Activated T-cell treated with anti-CD3 and anti-CD28 coated beads for 48 hours (primary cell): ENCODE measurements at places on chromosomes 2 and 18.

DNA sequence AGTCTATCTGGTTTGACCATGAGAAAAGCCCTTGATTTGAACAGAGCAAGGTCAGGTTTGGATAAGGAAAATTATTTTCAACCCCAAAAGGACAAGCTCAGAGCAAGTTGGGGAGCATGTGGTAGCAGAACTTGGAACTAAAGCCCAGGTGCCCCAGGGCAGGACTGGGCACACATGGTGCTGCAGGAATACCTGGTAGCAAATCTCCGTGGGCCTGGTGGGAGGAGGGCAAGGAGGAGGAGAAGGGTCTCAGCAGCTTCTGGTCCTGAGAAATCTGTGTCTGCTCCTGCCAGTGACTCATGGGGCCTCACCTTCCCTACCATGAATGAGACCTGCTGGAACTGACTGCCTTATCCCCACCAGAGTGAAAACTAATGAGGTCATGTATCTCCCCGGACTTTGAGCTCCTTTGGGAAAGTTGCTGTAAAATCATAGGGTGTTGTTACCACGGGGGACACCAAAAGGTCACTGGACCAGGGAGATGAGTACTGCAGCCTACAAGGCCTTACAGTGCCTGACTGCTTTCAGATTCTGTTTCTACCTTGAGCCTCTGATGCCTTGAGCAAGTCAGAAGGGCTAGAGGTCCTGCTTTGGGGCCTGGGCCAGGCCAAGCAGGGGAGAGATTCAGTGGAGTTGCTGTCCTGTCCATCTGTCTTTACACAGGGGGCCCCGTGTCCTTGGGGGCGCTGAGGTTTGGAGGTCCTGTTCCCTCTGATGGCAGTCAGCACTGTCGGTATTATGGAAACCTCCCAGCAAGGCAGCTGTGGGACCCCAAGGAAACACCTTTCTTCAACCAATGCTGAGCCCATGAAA lies 304.0 kb downstream of the MYCN start:
- DNase-seq, result no peak

- no peak for DNase-seq
These were observed 698.2 kb downstream of the TRIB2 start for GRCh38 chr2:13414897-13415296.

DNA sequence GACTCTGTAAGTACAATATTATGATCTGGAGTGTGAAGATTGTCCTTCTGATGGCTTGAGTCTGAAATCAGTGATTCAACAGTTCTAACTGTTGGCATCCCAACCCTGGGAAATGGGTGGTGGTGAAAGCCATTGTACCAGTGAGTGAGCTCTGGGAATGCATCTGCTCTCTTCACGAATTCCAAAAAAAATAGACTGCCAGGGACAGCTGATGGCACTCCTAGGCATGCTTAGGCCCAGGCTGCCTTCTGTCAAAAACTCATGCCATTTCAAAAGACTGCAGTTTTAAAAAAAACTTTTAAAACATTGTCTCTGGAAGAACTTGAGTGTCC lies 20.3 kb downstream of the OXER1 start:
- DNase-seq, result no peak

DNA sequence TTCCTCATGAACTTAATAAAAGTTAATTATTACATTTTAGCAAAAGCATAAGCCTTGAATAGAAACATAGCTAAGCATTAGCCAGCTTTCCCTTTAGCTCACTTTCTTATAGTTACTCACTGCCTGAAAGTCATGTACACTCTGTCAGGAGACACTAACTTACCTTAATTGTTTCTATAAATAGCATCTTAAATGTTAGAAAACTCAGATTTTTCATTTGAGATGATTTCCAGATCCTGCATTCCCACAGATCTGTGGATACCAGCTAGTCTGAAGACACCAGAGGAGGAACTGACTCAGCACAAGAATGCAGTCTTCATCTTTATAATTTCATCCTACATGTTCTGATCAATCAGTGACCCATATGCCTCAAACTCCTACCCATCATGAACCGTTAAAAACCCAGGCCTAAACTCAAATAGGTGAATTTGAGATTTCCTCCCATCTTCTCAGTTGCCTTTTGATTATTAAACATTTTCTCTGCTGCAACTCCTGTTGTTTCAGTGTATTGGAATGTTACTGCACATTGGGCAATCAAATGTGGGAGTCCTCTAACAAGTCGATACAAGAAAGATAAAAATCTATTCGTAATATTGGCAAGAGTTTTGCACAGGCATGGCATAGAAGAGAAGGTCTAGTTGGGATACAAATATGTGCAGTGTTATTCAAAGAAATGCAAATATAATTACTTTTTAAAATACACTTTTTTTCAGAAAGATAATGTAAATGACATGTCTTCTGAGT lies 857.4 kb upstream of the CDH2 start:
- DNase-seq, result no peak

- no peak for DNase-seq
These were observed 756 bp upstream of the OST4 start for GRCh38 chr2:27071990-27072830.

- no peak for DNase-seq
These were observed 104.4 kb upstream of the SLC39A10 start for GRCh38 chr2:195552581-195552980.

- no peak for DNase-seq
These were observed 54.8 kb downstream of the GBX2 start for GRCh38 chr2:236113425-236113824.

DNA sequence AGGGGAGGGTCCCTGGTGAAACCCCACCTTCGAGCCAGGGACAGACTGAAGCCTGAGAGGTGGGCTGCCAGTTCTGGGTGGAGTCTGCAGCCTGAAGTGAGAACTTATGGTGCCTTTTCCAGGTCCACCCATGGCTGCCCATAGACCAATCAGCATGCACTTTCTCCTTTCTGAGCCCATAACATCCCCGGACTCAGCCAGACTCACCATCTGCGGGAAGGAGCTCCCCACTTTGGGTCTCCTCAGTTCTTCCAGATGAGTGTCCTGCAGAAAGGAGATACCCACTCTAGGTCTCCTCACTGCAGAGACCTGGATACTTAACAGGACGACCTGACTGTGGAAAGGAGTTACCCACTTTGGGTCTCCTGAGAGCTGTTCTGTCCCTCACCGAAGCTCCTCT lies 1673.4 kb upstream of the TMEFF2 start:
- DNase-seq, result no peak

- DNase-seq, result no peak
These were observed 243.9 kb upstream of the TANK start for GRCh38 chr2:160916300-160916699.

DNA sequence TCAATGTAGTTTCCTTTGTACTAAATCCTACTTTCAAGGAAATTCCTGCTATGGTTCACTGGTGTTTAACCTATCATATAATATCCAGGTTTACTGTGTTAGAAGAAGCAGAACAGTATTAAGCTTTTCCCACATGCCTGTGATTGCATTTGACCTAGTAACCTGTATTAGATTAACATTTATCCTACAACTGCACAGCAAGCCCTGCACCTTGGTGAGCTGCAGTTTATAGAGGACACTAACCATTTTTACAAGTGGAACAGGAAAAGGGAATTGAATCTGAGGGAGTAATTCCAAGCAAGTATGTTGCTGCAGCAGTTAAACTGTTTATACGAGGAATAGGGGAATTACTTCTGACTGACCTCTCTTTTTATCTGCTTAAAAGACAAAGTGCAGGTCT lies 328.6 kb downstream of the ETAA1 start:
- DNase-seq, result no peak

GRCh38 chr2:179622112-179622511 lies 239.3 kb downstream of the ZNF385B start:
- no peak for DNase-seq

- DNase-seq, result no peak
These were observed 10.8 kb upstream of the SMAD7 start for GRCh38 chr18:48961547-48961946.

- no peak for DNase-seq
These were observed 28.6 kb downstream of the SNTG2 start for GRCh38 chr2:979069-979928.
